ENCODE measurements at places on chromosomes 16 and 17.

DNA sequence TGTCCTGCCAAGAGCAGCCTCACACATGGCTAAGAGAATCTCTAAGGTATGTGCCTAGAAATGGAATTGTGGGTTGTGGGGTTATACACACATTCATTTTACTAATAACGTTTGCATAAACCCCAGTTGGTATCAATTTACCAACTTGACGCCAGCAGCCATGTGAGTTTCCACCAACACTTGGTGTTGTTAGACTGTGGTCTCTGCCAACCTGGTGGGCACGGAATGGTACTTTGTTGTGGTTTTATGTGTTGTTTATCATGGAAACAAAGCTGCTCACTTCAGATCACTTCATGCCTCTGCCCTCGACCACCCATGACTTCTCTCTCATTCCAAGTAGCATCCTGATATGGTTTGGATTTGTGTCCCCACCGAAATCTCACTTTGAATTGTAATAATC is 152.0 kb upstream of the CDC42EP4 start:
- DNase-seq: no peak

DNA sequence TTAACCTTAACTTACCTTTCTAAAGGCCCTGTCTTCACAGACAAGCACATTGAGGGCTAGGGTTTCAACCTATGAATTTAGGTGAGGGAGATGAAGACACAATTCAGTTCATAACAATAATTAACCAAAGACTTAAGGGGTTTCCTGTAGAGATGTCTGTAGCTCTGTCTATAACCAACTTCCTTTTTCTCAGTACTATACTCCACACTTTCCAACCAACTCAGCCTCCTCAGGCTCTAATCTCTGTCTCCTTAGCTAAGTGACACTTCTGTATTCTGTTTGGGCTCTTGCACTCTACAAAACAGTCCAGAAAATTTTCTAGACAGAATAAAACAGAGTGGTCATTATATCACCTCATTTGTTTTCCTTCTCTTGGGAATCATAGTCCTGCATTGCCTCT is 25.8 kb downstream of the CAPNS2 start:
- DNase-seq: no peak

GRCh38 chr16:4217204-4218131 is 24.4 kb downstream of the SRL start:
- DNase-seq: no peak

GRCh38 chr17:82442643-82443464 is 7.7 kb downstream of the CYBC1 start:
- DNase-seq: no peak

DNA sequence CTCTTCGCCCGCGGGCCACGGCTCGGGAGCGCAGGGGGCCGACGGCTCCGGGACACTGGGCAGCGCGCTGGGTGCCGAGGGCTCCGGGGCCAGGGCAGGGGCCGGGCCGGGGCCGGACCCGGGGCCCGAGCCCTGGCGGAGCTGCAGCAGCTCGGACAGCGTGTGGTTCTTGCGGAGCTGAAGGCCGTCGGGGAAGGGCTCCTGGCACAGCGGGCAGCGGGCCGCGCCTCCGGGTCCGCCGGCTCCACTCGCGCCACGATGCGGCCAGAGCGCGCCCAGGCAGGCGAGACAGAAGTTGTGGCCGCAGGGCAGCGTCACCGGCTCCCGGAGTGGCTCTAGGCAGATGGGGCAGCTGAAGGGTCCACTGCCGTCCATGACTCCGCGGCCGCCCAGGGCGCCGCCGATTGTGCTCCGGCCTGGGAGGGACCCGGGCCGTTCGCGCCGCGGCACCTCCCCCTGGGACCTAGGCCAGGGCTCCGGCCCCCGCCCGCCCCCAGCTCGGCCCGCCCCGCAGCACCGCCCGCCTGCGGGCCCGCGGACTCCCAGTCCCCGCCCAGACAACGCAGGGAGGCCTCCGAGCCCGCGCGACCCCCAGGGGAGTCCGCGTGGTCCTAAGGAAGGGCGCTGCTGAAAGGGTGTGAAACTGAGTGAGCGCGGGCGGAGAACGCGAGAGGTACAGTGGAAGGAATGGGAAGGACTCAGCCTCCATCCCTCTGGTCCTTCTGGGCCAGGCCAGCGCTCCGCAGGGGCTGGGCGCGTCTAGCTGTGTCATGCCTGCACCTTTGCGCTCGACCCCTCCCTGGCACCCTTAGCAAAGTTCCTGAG is at the start of gene TRIM47:
Gene TRIM47, minus strand, starts transcription at position 408 of the 825 bp plus-strand sequence. Its CDS starts 33 bp downstream, at position 375.
- no peak for DNase-seq

- DNase-seq: no peak
These were observed 4.5 kb downstream of the ARHGDIA start for GRCh38 chr17:81866440-81867169.

DNA sequence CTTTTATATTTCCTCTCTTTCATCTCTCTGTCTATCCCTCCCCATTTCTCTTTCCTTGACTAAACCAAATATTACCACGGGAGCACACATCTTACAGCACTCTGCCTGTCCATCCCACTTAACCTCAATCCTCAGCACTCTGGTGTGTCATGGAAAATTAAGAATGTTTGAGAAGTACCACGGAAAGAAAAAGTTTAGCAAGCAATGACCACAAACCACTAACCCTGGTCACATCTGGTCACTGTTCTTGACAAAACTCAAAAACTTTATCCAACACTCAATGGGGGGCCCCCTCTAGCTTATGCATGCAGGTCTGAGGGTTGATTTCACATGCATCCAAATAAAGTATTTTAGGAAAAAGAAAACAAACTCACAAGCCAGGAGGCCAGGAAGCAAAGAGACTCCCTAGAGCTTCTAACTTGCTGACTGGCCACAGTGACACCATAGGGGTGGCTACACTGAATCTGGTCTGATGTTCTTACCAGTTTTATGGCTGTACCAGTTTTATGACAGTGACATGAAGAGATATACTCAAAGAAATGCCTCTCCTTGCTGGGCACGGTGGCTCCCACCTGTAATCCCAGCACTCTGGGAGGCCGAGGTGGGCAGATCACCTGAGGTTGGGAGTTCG is 229.2 kb downstream of the STX8 start:
- peak; percentile 39 for DNase-seq

- DNase-seq: no peak
These were observed 177.3 kb downstream of the SEC14L1 start for GRCh38 chr17:77318021-77318420.

GRCh38 chr16:85689950-85690320 is 1.2 kb upstream of the GINS2 start:
- no peak for DNase-seq

DNA sequence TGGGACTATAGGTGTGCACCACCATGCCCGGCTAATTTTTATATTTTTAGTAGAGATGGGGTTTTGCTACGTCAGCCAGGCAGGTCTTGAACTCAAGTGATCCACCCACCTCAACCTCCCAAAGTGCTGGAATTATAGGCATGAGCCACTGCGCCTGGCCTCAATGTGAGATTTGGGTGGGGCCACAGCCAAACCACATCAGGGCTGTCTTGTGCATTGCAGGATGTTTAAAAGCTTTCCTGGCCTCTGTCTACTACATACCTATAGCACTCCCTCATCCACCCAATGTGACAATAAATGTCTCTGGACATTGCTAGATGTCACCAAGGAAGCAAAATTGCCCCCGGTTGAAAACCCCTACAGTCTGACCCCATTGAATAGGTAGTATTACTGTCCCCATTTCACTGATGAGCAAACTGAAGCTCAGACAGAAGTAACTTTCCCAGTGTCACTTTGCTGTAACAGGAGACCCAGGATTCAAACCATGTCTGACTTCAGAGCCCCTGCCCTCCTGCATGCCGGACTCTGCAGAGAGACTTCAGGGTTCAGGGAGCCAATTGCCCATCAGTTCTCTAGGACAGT is 3.6 kb upstream of the MAP3K14 start:
- DNase-seq: peak; percentile 44

GRCh38 chr17:30848021-30848420 is 16.3 kb downstream of the ATAD5 start:
- DNase-seq: no peak

DNA sequence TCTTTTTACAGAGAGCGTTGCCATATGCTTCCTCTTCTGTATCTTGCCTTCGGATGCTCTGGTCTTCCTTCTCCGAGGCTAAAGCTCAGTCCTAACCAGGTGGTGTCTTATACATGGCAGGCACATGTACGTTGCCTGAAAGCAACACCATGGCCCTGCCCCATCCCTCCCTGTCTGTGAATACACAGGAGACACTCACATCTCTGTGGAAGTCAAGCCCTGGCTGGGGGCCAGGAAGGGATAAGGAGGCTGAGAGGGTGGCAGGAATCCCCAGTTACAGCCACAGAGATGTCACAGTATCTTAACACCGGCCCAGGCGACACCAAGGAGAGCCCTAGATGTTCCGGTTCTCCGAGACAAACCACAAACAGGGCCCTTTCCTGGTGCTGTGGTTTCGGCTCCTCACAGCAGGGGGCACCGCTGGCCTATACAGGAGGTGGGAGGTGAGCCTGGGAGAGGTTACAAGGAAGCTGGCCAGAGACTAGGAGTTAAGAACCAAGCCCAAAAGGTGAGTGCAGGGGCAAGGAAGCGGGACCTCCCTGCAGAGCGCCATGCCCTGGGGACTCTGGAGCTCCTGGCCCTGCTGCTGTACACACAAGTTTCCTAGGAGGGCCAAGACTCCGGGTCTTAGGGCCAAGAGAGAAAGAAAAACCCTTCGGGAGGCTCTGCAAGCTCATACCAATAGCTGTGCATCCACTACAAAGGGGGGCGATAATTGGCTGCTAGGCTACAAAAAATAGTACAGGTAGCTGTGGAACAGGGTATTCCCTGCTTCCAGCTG is 41.7 kb downstream of the SRL start:
- no peak for DNase-seq

DNA sequence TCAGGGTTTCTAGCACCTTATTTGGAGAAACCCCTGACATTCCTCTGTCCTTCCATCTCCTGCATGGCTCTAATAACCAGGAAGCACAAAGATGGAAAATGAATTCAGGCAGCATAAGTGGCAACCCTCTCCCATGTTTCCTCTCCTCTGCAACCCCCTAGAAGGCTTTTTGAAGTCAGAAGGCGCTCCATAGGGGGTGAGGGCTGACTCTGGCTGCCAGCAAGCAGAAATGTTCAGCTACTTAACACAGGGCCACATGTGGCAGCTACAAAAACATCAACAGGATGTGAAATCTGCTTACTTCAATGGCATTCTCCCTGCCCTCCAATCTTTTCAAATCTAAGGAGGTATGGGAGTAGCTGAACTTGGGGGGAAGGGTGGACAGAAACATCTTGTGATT is 55.2 kb upstream of the IRX5 start:
- no peak for DNase-seq

DNA sequence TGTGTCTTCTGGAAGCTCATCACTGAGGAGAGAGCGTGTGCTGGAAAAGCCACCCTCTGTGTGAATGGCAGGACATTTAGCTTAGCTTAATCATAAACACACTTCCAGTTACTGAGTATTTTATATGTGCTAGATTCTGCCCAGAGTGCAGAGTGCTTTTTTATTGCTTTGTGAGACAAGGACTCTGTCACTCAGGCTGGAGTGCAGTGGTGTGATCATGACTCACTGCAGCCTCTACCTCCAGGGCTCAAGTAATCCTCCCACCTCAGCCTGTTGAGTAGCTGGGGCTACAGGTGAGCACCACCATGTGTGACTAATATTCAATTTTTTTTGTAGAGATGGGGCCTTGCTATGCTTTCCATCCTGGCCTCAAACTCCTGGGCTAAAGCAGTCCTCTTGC is 61.4 kb upstream of the IRX3 start:
- no peak for DNase-seq

DNA sequence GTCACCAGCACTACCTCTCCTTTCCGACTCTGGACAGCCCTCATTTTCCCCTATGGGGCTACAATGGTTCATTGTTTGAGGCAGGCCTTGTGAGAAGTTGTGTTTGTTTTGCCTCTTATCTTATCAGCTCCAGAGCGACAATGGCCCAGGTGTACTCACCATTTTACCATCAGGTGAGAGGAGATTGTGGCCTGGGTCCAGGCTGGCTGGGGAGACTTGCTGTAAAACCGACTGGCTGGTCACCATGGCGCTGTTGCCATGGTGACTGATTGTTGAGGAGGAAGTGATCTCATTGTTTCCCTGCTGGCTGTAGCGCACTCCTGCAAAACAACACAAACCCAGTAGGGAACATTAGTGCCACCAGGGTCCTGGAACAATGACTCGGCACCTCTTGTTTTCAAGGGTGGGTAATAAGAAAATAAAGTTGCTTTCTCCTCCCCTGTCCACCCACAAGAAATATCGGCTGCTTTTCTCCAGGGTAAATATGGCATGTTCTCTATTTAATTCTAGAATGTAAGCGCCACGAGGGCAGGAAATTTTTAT is 34.4 kb downstream of the HNF1B start:
- no peak for DNase-seq

DNA sequence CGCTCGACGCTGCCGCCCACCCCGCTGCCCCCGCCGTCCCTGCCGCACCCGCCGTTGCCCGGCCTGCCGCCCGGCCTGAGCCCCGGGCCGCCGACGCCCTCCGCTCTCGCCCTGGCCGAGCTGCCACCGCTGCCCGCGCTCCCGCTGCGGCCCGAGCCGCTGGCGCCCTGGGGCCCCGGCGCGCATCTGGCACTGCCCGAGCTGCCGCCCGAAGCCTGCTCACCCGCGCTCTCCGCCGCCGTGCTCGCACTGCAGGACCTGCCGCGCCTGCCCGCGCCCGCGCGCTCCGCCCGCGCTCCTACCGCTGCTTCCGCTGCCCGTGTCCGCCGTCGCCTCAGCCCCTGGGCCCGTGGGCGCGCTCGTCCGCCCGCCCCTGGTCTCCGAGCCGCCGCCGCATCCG is 8.4 kb upstream of the CLDN9 start:
- no peak for DNase-seq

GRCh38 chr16:69056421-69056820 is 49.0 kb upstream of the HAS3 start:
- no peak for DNase-seq

DNA sequence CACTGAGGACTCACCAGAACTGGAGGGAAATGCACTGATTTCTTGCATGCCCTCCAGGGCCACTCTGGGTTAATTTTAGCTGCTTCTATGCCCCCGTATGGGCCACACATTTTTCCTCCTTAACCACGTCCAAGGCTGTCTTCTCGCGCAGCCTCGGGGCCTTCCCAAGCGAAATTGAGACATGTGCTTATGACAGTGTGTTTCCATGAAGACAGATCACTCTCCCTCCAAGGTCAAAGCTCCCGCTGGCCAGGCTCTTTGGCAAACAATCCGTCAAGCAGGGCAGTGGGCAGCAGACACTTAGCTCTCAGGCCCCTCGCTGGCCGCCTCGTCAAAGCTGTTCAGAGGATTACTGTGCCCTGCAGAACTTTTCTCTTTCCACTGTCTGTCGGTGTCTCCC is 243.0 kb upstream of the N4BP1 start:
- no peak for DNase-seq

DNA sequence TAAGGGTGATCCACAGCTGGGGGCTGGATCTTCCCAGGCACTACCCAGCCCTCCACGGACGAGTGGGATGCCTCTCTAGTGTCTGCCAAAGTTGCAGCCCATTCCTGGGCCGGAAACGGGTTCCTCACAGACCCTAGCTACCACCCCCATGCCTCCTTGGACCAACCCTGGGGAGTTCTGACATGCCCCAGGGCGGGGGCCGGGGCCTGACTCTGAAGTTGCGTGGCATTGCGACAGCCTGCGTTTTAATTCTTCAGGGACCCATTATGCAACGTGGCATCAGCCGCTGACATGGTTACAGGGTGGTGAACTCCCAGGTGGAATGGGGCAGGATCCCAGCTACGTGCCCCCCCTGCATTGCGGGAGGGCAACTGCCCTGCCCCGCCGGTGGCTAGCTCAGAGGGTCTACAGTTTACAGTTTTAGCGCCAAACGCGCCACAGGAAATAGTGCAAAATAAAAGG is 2.7 kb downstream of the CBX4 start:
- DNase-seq: no peak

GRCh38 chr17:68133346-68134045 is 98.0 kb downstream of the KPNA2 start:
- DNase-seq: no peak

GRCh38 chr16:58422809-58423208 is 30.5 kb downstream of the GINS3 start:
- no peak for DNase-seq

All from fibroblast of skin of left biceps (primary cell).